ENCODE measurements at places on chromosomes 5 and 9. TPM values are rescaled to one million over a fixed set of nuclear protein-coding genes. Genes with fewer than 3 reads are reported as not detected.

GRCh38 chr5:88829775-88830174 lies 53.2 kb downstream of the MEF2C start:
- DNase-seq: no peak

PCDHGB3 gene
- 1.8 TPM for polyA plus RNA-seq

GRCh38 chr9:94741866-94742265 lies 15.4 kb downstream of the AOPEP start:
- no peak for DNase-seq

DNA sequence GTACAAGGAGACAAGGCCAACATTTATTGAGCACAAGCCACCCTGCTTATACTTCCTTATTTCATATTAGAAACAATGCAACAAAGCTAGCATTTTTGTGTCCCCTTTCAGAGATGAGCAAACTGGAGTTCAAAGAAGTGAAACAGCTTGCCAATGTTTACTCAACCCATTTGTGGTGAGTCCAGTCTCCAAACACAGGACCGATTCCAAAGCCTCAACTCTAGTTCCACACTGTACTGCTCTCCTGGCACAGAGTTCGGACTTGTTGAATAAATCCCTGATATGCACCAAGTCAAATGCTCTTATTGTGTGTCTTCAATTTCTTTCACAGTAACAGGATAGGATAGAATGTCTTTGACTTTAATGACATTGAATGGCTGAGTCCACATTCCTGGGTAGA lies 604.8 kb upstream of the BRINP1 start:
- no peak for DNase-seq

LRRC19 gene
- polyA plus RNA-seq: 0.13 TPM

GRCh38 chr5:457195-457961 lies 14.4 kb downstream of the EXOC3 start:
- DNase-seq: no peak

- DNase-seq: no peak
Measured at GRCh38 chr9:135840539-135840938, 66.8 kb downstream of the CAMSAP1 start.

DNA sequence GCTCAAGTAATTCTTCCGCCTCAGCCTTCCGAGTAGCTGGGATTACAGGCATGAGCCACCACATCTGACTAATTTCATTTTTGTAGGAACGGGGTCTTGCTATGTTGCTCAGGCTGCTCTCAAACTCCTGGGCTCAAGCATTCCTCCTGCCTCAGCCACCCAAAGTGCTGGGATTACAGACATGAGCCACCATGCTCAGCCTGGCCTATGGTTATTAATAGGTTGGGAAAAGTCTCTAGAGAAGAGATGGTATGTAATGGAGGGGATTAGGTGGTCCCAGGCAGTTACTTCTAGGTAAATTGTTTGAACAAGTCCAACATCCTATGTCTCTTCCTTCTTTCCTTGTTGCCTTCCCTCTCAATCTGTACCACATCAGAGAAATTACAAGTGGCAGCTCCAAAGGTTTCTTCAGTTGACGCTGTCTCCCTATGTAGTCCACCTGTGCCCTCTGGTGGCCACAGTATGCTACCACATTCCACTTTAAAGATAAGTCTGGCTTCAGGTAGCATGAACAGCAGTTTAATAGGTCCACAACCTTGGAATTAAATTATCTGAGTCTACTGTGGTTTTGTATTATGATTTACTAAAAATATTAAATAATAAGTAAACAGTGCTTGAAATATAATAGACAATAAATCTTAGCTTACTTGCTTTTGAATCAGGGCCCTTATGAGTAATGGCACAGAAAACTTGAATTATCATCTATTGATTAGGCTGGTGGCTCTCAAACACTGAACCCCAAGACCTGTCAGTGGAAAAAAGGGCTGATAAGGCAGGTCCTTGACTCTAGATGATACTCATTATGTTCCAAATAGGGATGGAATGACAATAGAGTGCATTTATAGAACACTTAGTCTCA lies 9.7 kb downstream of the TIGD6 start:
- DNase-seq: peak; percentile 64

DNA sequence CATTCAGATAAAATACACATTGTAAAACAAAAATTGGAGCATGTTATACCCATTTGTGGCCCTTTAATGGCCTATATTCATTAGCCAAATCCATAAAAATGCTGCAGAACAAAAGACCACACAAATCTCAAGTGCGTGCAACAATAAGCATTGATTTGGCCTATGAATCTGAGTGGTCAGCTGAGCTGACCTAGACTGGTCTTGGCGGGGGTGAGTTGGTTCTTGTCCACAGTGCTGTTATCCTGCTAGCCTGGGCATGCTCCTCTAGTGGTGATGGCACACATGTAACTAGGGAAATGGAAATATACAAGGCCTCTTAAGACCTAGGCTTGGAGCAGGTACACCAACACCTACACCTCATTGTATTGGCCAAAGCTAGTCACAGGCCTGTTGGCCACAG lies 122.2 kb upstream of the TBCA start:
- DNase-seq: no peak

DNA sequence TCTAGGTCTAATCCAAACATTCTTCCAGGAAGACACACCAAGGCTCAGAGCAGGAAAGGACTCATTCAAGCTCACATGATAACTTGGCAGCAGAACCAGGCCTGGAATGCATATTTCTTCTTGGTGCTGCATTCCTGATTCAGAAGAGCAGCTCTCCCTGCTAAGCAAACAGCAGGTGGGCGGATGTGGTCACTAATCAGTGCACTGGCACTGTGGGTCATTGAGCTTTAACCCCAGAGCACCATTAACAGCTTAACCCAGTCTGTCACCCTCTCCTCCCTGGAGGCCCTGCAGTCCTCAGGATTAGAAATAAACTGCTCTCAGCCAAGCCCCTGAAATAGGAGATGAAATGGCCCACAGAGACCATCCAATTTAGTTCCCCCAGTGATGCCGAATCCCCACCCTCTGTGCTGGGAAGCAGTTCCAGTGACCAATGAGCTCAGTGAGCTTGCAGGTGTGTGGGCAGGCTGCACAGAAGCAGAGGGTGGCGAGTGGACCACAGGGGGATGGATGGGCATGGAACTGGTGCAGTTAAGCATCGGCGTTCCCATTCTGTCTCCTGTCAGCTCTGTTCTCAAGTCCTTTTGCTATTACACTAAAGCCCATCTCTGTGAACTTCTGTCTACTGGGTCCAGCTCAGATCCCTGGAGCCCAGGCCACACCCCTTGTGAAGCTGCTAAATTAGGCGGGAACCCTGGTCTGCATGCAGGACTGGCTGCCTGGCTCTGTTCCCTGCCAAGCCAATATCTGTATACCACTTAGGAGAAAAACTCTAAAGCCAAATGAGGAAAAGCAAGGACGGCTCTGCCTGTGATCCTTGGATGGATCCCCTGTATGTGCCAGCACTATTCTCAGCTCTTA lies 16.6 kb upstream of the MEGF9 start:
- DNase-seq: no peak

GRCh38 chr5:8600843-8601242 lies 731.9 kb downstream of the MTRR start:
- no peak for DNase-seq

GRCh38 chr9:4386819-4387218 lies 87.0 kb upstream of the GLIS3 start:
- no peak for DNase-seq

GRCh38 chr5:124745007-124745927 lies 1.2 kb downstream of the ZNF608 start:
- DNase-seq: no peak

- DNase-seq: no peak
Measured at GRCh38 chr5:52856564-52856963, 68.8 kb downstream of the ITGA1 start.
